SK-MEL-5 (cell line): ENCODE measurements at places on chromosomes 3 and 15. TPM values are rescaled to one million over a fixed set of nuclear protein-coding genes. Genes with fewer than 3 reads are reported as not detected.
A peak's percentile ranks its signal among the peaks of the same experiment; 100 is the strongest.

Gene CDHR4
- not detected in 2 replicates for total RNA-seq

Gene MEIS2
- total RNA-seq: 28.5 and 29.4 TPM in 2 replicates

Gene CHRFAM7A
- total RNA-seq: 0.40 and 1.9 TPM in 2 replicates

Gene HRG
- not detected in 2 replicates for total RNA-seq

Gene SLC9C1
- 0.11 and 0.64 TPM in 2 replicates for total RNA-seq

Gene KBTBD12
- not detected in 2 replicates for total RNA-seq

Gene C2CD4B
- total RNA-seq: not detected in 2 replicates

Gene PPIP5K1
- total RNA-seq: 13.7 and 14.8 TPM in 2 replicates

Gene GANC
- 19.3 and 19.5 TPM in 2 replicates for total RNA-seq

GRCh38 chr3:141368062-141368924 lies at the start of gene ZBTB38:
ZBTB38 (plus strand) TSS chr3:141368504; CDS start chr3:141442389, 73,885 bp downstream.
- peak; percentile 94 for DNase-seq

DNA sequence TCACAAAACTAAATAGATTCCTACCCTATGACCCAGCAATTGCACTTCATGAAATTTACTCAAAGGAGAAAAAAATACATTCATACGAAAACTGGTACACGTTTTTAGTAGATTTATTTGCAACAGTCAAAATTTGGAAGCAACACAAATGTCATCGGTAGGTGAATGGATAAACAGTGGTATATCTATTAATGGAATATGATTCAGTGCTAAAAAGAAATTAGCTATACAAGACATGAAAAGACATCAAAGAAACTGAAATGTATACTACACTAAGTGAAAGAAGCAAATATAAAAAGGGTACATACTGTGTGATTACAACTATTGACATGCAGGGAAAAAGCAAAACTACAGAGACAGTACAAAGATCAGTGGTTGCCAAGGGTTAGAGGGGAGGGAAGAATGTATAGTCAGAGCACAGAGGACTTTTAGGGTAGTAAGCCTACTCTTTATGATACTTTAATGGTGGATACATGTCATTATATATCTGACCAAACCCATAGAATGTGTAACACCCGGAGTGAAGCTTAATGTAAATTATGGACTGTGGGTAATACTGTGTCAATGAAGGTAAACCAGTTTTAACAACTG lies 31.6 kb downstream of the RFX7 start:
- no peak for DNase-seq

- DNase-seq: no peak
Measured at GRCh38 chr3:191966556-191966955, 505.6 kb downstream of the PYDC2 start.

GRCh38 chr15:65903296-65904073 lies 34.2 kb downstream of the RAB11A start:
- no peak for DNase-seq

DNA sequence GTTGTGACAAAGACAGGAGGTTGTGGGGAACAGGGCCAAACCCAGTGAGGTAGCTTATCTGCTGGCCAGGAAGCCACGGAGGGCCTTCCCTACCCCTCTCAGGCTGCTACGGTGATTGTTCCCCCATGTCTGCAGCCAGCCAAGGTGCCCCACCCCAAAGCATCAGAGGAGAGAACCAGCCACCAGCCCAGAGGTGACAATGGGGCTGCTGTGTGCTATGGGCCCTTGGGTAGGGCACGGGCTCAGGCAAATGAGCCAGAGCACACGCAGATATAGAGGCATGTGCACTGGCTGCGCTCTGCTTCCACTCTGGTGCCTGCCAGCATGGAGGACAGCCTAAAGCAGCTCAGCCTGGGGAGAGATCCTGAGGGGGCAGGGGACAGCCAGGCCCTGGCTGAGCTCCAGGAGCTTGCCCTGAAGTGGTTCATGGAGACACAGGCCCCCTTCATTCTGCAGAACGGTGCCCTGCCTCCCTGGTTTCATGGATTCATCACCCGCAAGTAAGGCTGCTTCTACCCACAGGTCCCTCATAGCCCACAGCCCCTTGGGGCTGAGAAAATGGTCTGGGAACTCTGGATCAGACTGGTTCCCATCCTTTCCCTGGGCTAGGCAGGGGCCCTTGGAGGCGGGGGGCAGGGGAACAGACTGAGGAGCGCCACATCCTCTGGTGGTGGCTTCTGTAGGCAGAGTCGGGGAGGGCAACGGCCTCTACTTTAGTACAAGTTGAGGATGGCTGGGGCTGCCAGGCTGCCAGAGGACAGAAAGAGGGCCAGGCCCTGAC lies at the start of gene SH2D7:
Gene SH2D7, plus strand, starts transcription at position 301 of the 781 bp plus-strand sequence. Its CDS starts 24 bp downstream, at position 325.
- DNase-seq: no peak

DNA sequence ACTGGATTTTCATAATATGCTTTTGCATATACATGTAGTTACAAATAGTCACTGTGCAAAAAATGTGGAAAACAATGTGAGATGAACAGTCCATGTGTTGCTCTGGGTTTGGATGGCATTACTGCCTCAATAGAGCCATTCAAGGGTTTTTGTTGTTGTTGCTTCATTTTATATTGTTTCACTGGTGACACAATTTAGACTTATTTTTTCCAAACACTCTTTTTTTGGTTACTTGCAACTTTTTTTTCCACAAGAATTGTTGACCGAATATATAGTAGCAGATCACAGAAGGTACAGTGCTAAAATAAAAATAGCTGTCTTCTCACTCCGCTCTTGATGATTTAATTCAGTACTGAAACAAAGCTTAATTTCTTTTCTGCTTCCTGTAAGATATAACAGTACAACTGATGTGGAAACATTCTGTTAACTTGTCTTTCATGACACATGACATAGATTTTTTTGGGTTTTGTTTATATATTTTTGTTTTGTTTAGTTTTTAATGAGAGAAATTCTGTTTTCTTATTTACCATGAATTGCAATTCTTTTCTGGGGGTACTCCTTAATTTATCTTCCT lies 618.6 kb downstream of the NAALADL2 start:
- DNase-seq: no peak

DNA sequence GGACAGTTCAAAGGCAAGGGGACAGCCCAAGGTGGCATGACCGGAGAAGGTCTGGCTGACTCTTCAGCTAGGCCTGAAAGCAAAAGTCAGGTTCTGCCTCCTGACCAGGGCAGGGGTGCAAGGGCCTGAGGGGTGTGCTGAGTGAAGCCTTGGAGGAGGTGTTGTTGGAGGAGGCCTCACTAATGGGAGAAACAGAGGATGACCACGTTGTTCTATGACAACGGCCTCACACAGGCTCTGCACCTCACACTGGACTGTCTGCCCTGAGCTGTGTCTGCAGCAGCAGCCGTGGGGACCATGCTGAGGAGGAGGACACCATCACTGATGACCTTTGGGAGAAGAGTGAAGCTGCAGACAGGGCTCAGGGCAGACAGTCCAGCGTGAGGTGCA lies 116.9 kb upstream of the ABHD17C start:
- DNase-seq: no peak

- DNase-seq: no peak
Measured at GRCh38 chr3:122421101-122421500, 5.2 kb upstream of the WDR5B start.

GRCh38 chr3:133069556-133070286 lies 31.5 kb downstream of the TMEM108 start:
- DNase-seq: no peak

DNA sequence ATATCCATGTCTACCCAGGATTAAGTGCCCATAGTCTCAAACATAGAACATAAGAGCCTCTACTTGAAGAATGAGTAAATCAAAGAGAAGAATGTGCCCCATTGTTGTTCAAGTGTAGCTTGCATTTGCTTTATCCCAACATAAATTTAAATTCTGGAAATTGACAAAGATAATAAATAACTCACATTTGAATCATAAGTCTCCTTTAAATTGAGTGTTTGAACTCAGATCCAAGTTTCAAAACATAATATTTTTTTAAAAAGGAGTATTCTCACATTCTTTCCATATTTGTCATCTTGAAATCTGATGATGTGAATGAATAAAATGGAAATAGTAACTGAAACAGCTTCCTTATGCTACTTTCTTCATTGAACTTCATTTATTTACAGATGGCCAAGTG lies 135.2 kb downstream of the MECOM start:
- DNase-seq: no peak

DNA sequence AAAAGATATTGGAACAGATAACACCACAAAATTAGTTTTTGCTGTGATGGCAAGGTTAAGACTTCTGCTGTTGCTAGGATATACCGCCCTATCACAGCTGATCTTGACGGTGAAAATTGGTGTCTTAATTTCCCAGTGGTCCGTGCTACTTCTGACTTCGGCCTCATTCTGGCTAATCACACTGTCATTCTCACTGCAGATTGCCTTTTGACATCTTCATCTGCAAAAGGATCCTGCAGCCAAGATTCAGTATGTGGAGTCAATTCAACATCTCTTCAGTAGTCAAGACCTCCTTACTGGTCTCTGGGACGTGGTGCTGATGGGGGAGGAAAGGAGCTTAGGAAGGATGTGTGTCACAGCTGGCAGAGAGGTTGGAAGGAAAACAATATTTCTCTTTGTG lies 438.6 kb downstream of the WDR72 start:
- DNase-seq: peak; percentile 23

GRCh38 chr3:184760337-184761074 lies 48.6 kb upstream of the MAGEF1 start:
- DNase-seq: no peak

DNA sequence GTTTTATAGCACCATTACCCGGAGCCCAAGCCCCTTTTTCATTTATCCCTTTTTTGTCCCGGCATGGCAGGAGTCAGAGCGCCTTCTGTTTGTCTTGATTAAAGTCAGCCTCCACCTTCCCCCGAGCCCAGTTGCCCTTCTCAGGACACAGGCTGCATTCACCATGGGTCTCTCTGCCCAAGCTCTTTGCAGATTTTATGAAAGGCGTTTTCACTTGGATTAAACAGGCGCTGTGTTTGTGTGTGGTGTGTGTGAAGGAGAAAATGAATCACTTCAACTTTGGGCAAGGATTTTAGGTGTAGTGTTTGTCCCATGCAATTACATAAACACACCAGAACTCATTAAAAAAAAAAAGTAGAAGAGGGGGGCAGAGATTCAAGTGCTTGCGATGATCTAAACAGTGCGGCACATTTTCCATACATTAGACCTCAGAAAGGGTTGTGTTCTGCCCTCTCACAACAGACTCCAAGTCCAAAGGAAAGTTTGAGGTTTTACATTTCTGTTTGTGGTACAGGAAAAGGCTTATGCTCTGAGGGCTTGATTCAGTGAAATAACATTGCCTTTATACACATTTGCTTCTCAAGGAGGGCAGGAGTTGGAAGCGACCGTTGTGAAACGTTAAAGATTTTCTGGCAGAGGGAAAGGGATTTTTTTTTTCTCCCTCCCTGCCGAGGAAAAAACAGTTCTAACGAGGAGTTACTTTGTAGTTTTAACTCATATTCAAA lies 14.5 kb upstream of the IL16 start:
- peak; percentile 96 for DNase-seq

DNA sequence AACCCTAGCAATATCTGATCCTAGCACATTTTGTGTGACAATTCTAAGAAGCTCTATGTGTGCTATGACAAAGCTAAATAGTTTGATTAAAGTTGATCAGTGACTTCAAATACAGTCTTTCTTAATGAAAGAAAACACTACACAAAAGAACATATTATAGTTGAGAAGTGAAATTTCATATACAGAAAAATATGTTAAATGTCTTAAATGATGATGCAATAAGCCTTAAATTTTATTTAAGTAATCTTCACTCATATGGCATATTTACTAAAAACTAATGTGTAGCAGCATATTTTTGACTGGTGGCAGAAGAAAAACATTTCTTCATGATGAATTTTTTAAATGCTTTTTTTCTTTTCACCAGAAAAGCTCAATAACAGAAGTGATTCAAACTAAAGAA lies 485.5 kb downstream of the TUSC7 start:
- DNase-seq: no peak

GRCh38 chr3:46029953-46030543 lies 2.8 kb upstream of the XCR1 start:
- peak; percentile 8 for DNase-seq

- DNase-seq: no peak
Measured at GRCh38 chr3:115698851-115699591, 75.7 kb downstream of the GAP43 start.

- no peak for DNase-seq
Measured at GRCh38 chr3:43063114-43063513, 42.8 kb downstream of the POMGNT2 start.

- no peak for DNase-seq
Measured at GRCh38 chr3:148932972-148933371, 58.4 kb upstream of the GYG1 start.

- no peak for DNase-seq
Measured at GRCh38 chr3:193827040-193827669, 234.1 kb downstream of the OPA1 start.

DNA sequence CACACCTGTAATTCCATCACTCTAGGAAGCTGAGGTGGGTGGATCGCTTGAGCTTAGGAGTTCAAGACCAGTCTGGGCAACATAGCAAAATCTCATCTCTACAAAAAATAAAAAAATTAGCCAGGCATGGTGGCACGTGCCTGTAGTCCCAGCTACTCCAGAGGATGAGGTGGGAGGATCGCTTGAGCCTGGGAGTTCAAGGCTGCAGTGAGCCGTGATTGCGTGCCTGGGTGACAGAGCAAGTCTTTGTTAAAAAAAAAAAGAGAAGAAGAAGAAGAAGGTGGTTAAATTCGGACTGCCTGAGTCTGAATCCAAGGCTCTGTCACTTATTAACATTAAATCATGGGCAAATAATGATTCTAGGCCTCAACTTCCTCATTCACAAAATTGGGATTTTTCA lies 51.0 kb downstream of the EOMES start:
- DNase-seq: no peak

DNA sequence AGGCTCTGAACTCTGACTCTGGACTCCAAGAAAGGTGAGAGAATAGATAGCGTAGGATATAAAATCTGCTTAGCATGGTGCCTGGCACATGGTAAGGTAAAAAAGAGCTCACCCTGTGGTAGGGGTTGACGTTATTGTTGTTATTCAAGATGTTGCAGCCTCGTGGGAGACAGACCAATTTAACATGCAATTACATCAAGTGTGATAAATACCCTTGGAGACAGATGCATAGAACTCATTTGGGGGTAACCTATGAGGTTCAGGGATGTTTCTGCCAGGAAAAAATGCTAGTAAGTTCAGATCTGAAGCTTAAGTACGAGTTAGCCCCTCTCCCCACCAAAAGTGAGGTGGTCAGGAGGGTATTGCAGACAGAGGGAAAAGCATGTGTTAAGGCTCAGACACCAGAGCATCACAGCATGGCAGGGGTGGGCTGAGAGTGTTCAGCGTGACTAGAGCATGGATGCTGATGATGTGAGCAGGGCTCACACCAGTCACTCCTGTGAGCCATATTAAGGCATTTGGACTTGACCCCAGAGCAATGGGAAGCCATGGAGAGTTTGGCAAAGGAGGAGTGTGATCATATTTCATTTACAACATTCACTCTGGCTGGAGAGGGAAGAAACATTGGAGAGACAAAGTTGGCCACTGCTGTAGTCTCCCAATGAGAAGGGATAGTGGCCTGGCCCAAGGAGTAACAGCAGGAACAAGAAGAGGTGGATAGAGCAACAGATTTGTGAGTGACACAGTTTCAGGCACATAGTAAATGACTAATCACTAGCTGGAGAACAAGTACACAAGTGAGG lies 181.0 kb downstream of the UACA start:
- DNase-seq: no peak

- DNase-seq: no peak
Measured at GRCh38 chr3:171261487-171261886, 198.7 kb downstream of the TNIK start.

GRCh38 chr3:71723452-71724170 lies 1.6 kb downstream of the EIF4E3 start:
- no peak for DNase-seq
